Natural killer cell (primary cell): ENCODE measurements at places on chromosomes 5 and 9. TPM values are rescaled to one million over a fixed set of nuclear protein-coding genes. Genes with fewer than 3 reads are reported as not detected.

DNA sequence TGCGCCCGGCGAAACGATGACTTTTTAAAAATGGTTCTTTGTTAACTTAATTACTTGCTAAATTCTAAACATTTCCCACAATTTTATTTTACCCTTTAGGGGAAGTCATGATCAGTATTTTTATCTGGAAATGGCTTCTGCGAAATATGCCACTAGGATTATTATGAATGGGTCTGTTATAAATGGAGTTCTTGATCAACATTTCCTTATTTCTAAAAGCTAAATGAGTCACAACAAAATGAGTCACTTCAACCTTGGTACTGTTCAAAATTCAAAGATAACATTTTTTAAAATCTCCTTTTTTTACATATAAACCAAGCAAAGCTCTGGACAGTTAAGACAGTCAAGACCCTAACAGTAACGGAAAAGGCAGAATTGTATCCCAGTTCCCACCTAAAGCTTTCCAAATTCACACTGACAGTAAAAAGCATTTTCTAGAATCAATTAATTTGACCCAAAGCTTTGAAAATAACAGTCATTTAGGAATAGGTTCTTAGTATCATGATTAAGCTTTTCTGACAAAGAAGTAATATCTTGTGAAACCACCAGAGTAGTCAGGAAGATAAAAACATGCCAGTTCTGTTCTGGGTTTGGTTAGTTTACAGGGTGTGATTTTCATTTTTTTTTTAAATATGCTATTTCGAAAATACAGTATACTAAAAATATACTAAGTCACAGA is 81.7 kb downstream of the LHFPL2 start:
- DNase-seq = no peak

- DNase-seq = no peak
Measured at GRCh38 chr5:105865834-105866233, 1804.9 kb downstream of the EFNA5 start.

DNA sequence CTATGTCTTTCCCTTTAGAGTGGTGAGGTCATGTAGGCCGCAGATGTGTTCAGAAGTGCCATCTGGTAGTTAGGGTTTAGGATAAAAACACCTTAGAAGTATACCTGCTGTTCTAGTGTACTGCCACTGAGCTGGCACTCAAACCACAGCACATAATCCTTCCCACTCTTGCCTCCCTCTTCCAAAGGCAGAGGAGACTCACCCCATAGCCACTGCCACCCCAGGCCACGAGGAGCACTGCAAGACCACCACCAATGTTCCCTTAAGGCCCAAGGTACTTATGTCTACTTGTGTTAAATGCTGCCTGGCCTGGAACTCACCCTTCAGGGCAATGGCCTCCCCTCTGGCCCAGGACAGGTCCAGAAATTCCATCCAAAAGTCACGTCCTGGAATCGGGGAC is 379.5 kb upstream of the EDIL3 start:
- no peak for DNase-seq

GRCh38 chr5:116621599-116621998 is 47.0 kb upstream of the SEMA6A start:
- DNase-seq = no peak

GRCh38 chr9:135275571-135276289 is 188.3 kb downstream of the OLFM1 start:
- DNase-seq = no peak

Gene MYOT
- not detected for total RNA-seq
